ENCODE measurements at places on chromosomes 3 and 15. TPM values are rescaled to one million over a fixed set of nuclear protein-coding genes. Genes with fewer than 3 reads are reported as not detected.

DNA sequence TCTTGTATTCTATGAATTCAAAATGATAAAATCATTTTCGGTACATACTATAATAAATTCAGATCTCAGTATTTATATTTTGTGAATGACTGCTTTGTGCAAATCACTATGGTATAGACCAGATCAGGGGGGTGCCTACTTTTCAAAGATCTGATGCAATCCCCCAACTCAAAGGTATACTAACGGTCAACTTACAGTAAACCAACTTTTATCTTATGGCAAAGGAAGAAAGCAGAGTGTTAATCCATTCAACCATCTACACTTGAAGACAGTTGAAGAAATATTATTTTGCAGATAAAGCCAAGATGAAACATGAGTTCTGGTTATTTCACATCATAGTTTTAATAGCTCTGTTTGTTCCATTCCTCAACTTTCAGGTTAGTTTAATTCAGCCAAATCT is 197.1 kb downstream of the MEX3B start:
- no peaks in the 10 kb centered on the region for H3K36me3 ChIP-seq
- peaks cover 5% of the 10 kb centered on the region for H3K27me3 ChIP-seq

DNA sequence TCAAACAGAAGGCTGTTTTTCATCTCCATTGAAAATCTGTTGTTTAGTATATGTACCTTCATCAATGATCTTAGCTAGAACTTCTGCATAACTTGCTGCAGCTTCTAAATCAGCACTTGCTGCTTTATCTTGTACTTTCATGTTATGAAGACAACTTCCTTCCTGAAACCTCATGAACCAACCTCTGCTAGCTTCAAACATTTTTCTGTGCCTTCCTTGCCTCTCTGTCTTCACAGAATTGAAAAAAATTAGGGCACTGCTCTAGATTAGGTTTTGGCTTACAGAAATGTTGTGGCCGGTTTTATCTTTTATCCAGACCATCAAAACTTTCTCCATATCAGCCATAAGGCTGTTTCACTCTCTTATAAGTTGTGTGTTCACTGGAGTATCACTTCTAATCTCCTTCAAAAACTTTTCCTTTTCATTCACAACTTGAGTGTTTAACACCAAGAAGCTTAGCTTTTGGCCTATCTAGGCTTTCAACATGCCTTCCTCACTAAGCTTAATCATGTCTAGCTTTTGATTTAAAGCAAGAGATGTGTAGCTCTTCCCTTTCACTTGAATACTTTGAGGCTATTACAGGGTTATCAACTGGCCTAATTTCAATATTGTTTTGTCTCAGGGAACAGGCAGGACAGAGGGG is 78.6 kb downstream of the IGSF11 start:
- peaks cover 43% of the 10 kb centered on the region for H3K4me1 ChIP-seq
- DNase-seq = no peak
- H3K27me3 ChIP-seq = no peaks in the 10 kb centered on the region
- peak overlapping the region; percentile 78 for H3K27ac ChIP-seq

DNA sequence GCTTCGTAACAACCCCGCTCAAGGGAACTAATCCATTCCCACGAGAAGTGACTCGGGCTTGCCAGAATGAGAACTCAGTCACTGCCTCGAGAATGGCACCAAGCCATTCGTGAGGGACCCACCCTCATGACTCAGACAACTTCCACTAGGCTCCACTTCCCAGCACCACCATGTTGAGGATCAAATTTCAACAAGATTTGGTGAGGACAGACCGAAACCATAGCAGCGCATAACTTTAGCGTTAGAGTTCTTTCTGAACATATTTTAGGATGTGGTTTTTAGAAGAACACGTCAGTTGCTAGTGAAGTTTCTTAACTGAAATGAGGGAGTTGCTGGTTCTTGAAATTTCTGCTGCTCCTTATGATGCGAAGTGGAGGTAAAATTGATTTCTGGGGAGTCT is 13.5 kb downstream of the PTPRG start:
- H3K4me3 ChIP-seq = no peak overlapping the region
- H3K27ac ChIP-seq = no peak overlapping the region
- H3K27me3 ChIP-seq = peaks cover 11% of the 10 kb centered on the region
- no peaks in the 10 kb centered on the region for H3K4me1 ChIP-seq

ENTPD3 gene
- not detected for total RNA-seq

SPATA12 gene
- total RNA-seq = not detected

TMEM44 gene
- total RNA-seq = 1.7 TPM
